Activated CD4-positive, CD25-positive, alpha-beta regulatory T cell treated with anti-CD3 and anti-CD28 coated beads, Interleukin-2, amount 50 U/mL, for 16 hours (primary cell): ENCODE measurements at places on chromosomes 5 and 9.

GRCh38 chr9:135926402-135927194 is 19.3 kb upstream of the CAMSAP1 start:
- peak; percentile 21 for DNase-seq

DNA sequence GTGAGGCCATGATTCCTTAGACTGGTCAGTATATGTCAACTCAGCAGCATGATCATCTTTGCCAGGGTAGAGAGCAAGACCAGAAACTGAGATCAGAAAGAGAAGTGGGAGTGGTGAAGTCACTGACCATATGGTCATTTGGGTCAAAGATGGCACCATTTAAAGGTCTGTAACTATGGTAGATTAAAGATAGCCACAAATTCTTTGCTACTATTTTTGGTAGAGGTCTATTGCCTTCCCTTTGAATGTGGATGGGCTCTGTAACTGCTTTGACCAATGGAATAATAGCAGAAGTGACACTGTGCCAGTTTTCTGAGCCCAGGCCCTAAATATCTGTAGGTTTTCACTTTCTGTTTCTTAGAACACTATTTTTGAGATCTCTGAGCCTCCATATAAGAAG is 117.6 kb downstream of the PCSK1 start:
- no peak for DNase-seq

GRCh38 chr9:101065930-101066329 is 37.4 kb downstream of the PLPPR1 start:
- no peak for DNase-seq

- DNase-seq: no peak
Observed at GRCh38 chr5:146209714-146210113, 6.3 kb downstream of the RBM27 start.

GRCh38 chr5:135491038-135491551 is 38.9 kb upstream of the TIFAB start:
- no peak for DNase-seq

DNA sequence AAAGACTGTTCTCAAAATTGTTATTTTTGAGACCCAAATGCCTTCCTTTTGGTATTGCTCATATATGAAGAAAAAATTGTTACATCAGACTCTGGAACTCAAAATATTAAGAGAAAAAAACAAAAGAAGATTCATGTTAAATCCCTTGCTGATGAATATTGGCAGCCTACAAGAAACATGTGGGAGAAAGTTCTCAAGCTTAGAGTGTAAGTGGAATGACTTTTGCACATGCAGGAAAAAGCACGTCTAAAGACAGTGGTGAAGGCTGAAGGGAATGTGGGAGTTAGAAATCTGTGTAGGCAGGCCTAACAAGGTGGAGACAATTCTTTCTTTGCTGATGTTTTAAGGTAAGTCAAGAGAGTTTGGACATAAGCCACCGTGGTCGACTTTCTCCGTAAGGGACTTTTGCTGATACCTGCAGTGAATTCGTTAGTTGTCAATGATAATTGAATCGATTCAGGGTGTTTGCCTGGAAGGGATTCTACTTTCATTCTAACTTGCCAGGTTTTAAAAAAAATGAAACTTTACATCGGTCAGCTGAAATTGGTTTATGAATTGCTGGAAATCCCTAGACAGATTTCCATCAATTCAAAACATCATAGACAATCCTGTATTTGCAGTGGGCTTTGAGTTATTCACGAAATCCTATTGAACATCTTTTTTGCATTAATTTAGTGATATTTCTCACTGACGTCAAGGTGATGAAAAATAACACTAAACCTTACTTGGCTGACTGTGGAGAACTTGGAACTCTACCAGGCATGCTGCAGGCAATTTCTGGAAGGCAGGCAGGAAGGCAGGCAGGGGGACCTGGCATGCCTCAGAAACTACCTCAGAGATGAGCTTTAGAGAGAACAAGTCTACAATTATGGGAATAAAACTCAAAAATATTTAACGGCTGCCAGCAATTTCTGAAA is 359.1 kb upstream of the ADAMTSL1 start:
- DNase-seq: no peak
